Mammary epithelial cell (primary cell): ENCODE measurements at places on chromosomes 13 and 19. TPM values are rescaled to one million over a fixed set of nuclear protein-coding genes. Genes with fewer than 3 reads are reported as not detected.

DNA sequence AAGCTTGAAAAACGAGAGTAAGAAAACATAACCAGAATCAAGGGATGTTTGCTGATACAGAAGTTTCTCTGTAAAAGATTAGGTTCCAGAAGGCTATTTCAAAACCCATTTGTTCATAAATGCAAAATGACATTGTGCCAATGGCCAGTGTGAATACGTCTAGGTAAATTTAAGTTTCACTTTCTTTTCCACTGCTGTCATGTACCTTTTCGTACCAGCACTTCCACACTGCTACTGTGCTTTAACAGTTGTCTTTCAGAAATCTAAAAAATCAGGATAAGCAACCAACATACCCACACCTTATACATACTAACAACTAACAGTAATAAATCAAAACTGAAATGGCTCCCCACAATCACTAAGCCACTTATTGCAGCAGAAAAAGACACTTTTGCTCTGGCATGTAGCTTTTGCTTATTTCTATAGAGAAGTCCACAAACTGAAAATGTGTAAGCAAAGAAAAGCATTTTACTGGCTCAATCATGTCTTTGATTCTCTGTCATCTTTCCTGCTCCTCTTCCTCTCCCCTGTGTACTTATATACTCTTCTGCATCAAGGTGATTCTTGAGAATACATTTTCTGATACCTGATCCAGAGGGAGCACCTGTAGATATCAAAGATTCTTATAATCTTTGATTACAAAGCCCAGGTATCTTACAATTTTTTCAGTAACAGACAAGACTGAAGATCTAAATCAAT, 34.3 kb downstream of the ELF1 start:
- peak; percentile 23 for DNase-seq

- DNase-seq, result no peak
Observed at GRCh38 chr19:54572696-54573311, 786 bp upstream of the LILRA2 start.

- no peak for DNase-seq
Observed at GRCh38 chr19:58098682-58098998, 609 bp upstream of the ZSCAN18 start.

DNA sequence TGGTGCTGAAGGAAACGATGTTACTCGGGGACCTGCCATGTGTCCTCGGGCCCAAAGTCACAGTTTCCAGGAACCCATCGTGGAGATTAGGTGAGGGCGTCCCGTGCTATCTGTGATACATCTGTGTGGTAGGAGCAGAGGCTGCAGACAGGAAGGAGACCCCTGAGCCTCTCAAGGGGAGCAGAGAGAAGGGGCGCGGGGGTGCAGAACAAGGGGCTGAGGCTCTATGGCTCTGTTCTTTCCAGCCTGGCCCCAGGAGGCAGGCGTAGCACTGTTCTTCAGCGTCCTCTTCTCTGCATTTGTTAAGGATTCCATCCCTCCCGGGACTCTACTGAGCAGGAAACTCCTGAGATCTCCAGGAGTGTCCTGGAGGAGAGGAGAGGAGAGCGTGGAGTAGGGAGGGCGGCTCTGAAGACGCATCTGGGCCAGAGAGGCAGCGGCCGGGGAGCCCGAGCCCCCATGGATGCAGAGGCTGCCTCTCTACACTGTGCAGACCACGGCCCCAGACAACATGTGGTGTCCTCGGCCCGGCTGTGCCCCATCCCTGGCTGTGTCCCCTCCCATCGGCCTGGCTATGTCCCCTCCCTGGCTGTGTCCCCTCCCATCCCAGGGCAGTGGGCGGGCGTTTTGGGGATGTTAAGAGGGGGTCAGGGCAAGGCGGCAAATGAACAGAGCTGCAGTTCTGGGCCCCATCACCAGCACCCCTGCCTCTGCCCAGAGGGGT, 118.0 kb downstream of the ATP11A start:
- no peak for DNase-seq

Gene PRODH2
- not detected for polyA plus RNA-seq

DNA sequence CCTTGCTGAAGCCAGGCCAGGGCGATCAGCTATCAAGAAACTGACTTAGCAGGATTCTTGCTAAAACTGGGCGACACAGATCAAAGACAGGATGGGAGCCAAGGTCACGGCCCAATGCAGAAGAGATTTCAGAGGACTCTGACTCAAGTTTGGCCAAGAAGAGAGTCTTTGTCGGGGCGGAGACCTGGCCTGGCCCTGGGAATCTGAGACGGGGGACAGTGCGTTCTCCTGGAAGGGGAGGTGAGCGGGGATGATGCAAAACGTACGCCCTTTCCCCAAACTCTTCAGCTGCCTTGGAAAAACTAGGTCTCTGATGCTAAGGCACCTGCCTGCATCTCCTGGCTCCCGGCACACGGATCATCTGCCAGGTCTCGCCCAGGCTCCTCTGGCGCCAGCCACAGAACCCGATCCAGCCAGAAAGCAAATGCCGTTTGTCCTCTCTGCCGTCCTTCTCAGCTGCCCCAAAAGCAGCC, 9.8 kb downstream of the MVB12A start:
- no peak for DNase-seq

Gene IL11
- 1.2 TPM for polyA plus RNA-seq

Gene VSTM1
- polyA plus RNA-seq, result not detected

Gene CKM
- polyA plus RNA-seq, result not detected

Gene ICAM3
- polyA plus RNA-seq, result 9.6 TPM

DNA sequence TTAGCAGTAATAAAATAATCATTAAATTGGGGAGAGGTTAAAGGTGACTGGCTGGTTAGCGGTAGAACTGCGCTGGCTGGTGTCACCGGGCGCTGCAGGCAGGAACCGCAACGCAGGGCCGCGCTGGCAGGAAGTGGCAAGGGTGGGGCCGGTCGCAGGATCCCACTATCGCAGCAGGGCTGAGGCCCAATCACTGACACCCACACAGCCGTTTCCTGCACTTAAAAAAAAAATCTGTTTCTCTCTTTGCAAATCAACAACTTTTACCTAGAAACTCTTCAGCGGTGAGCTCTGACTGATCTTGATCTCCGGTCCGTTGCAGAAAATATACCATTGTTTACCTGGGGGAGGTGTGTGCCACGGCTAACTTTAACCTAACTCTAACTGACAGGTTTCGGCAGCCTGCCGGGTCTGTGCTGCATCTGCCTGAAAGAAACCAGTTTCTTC, 46.9 kb downstream of the KLF2 start:
- DNase-seq, result no peak

Gene MBD3L3
- polyA plus RNA-seq, result not detected

DNA sequence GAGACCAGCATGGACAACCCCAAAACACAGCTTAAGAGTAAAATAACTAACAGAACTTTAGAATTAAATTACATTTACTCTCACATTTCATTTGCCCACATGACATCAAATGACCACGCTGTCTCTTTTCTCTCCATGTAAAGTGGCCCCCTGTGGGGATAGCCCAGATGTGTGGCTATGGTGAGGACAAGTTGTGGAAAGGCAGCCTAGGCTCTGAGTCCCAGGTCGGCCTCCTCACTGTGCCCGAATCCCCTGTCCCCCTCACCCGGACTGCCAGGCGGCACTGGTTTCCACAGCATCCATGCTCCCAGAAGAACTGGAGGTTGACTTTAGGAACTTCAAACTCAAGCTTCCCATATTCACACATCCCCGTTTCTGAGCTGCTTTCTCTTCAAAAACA, 111.8 kb upstream of the UQCRFS1 start:
- DNase-seq, result no peak

Gene ACP7
- polyA plus RNA-seq, result 1.3 TPM

Gene SIGLEC12
- not detected for polyA plus RNA-seq

Gene PSG11
- polyA plus RNA-seq, result not detected

GRCh38 chr19:49889687-49890348, 6.9 kb downstream of the IL4I1 start:
- peak; percentile 51 for DNase-seq

Gene FAM187B
- not detected for polyA plus RNA-seq

DNA sequence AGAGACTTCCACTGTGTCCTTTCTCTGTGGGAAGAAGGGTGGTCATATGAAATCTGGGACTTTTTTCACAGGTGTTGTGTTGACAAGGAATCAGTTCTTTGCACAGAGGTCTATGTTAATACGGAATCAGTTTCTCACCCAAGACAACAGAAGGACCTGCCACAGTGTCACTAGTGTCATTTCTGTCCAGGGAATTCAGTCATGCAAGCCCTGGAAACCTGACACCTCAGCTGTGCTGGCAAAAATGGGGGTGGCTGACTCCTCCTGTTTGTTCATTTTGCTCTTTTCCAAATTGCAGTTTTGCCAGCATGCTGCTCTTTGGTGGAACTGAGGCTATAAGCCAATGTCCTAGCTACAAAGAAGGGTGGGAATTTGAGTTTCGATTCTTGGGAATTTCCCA, 49.8 kb upstream of the ESD start:
- no peak for DNase-seq

Gene CATSPERD
- polyA plus RNA-seq, result not detected

Gene DAND5
- 0.07 TPM for polyA plus RNA-seq

DNA sequence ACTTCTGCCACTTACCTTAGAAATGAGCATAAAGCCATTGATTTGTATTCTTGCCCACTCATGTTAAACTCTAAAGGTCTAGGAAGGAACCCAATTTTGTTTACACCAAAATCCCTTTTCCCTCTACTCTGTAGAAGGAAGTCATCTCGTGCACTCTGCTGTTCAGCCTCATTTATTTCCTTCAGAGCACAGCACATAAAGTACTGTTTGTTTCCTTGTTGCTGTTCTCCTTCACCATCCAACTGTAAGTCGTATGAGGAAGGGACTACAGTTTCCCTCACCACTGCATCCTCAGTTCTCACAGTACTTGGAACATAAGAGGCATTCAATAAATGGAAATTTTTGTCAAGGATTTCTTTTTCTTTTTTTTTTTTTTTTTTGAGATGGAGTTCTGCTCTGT, 24.6 kb downstream of the CDADC1 start:
- no peak for DNase-seq

DNA sequence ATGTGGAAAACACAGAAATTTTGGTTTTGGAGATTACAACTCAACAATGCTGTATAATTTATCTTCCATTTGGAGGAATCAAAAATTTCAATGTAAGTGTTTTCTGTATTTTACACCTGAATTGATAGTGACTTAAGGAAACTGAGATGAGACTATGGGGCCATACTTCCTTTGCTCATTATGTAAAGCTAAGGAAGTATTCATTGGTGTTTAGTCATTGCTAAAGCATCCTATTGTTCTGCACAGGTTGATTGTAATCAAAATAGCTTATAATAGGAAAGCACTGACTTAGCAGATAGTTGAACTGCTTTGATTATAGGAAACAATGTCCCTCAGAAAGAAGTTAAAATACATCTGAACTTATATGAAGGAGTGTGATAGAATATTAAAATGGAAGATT, 244.4 kb upstream of the SLITRK5 start:
- no peak for DNase-seq

- peak; percentile 52 for DNase-seq
Observed at GRCh38 chr19:49497047-49497788, 984 bp downstream of the RPS11 start.
